ENCODE measurements at places on chromosomes 13 and 19.
A peak's percentile ranks its signal among the peaks of the same experiment; 100 is the strongest.

GRCh38 chr19:16605553-16605994 lies 22.4 kb downstream of the MED26 start:
- no peak for DNase-seq

- no peak for DNase-seq
Observed at GRCh38 chr19:16920816-16921529, 32.2 kb downstream of the F2RL3 start.

DNA sequence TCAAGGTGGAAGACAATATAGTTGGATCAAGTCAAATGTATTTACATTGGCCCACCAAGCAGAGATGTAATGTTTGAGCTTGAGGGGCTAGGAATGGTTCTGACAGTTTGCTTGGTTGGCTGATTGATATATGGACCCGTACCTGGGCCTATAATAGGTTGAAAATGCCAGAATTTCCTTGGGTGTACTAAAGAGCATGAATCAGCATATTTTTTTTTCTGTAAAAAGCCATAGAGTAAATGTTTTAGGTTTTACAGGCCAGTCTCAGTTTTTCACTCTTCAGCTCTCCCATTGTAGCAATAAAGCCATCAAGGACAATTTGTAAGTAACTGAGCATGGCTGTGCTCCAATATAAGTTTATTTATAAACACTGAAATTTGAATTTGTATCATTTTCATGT lies 26.9 kb downstream of the FXYD5 start:
- no peak for DNase-seq

DNA sequence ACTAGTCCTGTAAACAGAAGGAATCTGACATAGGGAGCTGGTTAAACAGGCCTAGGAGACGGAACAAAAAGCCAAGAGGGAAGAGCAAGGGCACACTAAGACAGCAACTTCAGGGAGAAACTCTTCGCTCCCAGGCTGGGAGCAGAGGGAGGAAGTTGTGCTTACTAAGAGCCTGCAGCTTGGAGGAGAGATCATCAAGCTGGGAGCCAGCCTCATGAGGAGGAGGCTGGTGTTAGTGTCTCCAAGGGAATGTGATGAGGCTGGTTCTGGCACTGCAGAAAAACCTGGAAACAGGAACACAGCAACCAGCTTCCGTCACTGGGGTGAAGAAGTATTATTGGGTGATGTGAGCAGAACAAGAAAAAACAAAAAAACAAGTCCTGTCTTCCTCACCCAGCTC lies 1027.3 kb downstream of the UQCRFS1 start:
- no peak for DNase-seq

GRCh38 chr13:21837288-21837687 lies 166.4 kb downstream of the FGF9 start:
- no peak for DNase-seq

DNA sequence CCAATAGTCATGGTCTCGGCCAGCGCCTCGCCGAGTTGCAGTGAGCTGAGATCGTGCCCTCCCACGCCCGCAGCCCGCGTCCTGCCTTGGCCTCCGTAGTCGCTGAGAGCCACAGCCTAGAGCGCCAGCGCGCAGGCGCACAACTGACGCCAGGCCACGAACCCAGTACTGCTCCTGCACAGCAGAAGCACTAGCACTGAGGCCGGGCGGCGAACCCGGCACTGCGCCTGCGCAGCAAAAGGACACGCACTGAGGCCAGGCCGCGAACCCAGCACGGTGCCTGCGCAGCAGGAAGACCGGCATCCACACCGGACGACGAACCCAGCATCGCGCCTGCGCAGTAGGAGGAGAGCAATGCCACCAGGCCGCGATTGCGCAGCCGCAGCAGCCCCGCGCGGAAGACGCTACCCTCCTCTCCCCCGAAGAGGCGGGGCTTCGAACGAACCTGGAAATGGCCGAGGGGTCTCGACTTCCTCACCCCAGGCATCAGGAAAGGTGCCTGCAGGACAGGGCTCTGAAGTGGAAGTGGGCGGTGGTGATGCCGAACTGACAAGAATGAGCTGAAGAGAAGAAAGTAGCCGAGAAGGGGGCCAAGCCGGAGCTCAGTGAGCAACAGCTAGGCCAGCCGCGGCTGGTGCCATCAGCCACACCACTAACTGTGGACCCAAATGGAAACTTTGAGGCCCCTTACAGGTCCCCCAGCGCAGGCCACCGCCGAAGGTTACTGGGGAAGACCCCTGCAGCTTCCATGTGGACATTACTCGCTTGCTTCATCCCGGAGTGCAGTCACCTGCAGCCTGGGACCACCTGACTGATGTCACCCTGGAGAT lies 7.5 kb downstream of the F10 start:
- DNase-seq, result no peak

DNA sequence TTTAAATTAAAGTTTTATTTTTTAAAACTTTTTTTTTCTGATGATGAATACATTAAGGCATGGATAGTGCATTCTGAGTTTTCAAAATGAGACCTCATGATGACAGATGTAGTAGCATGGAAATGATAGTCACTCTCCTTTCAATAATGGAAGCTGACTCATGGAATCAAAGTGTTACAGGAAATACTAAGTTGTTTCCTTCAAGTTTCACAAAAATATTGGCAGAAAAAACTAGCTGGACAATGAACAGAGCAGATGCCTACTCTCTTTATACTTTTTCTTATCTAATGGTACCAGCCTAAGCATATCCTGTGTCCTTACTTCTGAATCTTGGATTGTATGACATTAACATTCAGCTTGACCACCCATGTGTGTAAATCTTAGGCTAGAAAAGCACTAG lies 1337.3 kb downstream of the PCDH9 start:
- DNase-seq, result no peak

DNA sequence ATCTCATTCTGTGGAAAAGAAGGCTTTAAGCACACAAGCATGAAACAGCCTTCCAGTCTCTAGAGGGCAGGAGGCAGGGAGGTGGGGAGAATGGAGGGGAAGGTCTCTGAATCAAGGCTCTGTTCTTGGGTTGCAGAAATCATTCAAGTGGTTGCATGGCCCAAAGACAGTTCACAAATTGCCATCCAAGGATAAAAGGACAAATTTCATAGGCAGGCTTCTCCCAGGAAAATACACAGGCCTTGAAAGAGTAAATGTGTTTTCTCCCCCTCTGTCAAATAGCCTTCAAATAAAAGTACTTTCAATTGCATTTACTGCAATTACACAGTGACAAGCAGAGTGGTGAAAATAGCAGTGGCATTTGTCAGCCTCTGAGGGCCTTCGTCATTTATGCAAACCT lies 450.8 kb downstream of the DCT start:
- no peak for DNase-seq

DNA sequence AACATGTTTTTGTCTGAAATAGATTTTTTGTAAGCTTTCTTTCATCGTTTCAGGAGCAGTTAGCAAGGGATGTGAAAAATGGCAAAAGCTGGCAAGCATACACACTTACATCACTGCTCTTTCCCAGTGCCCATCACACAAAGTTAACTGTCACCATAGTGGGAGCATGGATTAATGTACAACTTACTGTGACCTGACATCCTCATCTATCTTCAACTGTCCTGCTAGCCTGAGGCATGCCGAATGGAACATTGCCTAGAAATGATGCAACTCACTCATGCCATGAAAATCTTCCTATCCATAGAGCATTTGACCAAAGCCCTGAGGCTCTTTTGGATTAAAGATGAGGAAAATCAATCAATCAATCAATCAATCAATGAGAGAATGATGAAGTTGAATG lies 491.7 kb upstream of the SLC10A2 start:
- no peak for DNase-seq

DNA sequence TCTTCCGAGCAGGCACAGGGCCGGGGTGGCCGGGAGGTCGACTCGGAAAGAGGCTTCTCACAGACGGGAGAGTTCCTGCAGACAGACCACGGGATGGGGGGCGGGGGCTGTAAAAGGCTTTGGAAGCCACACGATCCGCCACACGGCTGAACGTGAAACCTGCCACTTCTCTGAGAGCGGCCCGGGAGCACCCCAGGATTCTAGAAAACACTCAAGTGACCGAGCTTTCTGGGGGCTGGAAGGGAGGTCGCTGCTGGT lies 15.6 kb upstream of the SLC39A3 start:
- no peak for DNase-seq

DNA sequence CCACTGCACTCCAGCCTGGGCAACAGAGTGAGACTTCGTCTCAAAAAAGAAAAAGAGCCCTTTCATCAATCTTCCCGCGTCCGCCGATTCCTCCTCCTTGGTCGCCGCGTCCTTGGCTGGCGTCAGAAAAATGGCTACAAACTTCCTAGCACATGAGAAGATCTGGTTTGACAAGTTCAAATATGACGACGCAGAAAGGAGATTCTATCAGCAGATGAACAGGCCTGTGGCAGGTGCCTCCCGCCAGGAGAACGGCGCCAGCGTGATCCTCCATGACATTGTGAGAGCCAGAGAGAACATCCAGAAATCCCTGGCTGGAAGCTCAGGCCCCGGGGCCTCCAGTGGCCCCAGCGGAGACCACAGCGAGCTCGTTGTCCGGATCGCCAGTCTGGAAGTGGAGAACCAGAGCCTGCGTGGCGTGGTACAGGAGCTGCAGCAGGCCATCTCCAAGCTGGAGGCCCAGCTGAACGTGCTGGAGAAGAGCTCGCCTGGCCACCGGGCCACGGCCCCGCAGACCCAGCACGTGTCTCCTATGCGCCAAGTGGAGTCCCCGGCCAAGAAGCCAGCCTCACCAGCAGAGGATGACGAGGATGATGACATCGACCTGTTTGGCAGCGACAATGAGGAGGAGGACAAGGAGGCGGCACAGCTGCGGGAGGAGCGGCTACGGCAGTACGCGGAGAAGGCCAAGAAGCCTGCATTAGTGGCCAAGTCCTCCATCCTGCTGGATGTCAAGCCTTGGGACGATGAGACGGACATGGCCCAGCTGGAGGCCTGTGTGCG lies 2.1 kb upstream of the MISP3 start:
- no peak for DNase-seq

DNA sequence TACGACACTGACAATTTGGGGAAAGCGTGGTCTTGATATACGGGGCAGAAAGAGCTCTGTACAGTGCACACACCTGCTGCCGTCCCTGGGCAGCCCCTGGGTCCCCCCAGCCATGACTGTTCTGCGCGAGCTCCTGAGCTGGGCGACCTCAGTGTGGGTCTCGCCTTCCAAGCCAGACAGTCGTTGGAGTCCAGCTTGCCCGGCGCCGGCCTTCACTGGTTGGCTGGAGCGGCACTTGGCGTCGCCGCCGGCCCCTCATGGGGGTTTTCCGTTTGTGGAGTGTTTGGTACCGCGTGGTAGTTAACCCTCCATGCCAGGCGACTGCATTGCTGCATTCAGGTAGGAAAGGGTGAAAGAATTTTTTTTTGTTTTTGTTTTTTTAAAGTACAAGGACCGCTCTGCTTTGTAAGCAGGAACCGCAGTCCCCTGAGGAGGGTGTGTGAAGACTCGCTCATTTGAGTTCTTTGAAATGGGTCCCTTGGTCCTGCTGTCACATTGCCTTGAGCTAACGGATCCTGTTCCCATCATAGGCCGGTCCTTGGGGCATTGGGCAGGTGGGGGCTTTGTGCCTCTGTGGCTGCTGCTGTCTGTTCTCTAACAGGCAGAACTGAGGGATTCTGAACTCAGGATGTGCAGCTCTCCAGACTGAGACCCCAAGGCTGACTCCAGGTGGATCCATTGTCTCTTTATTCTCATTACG lies 10.8 kb upstream of the RPS15 start:
- DNase-seq, result no peak

- DNase-seq, result no peak
Observed at GRCh38 chr13:41938918-41939317, 22.0 kb downstream of the VWA8 start.

DNA sequence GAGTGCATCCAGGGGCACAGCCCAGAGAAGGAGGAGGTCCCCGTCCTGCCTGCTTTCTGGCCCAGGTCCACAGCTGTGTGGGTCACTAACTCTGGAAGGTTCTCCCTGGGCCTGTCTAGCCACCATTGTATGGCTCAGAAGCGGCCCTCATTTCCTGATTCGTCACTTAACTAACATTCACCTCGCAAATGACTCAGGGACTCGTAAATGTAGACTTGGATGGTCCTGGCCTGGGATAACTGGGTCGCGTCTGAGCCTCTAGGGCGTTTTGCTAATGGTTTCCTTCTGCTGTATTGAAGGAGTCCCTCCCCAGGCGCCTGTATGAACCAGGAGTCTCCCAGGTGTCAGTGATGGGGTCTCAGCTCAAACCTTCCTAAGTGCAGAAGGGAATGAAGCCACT lies 162.8 kb downstream of the ZNF536 start:
- no peak for DNase-seq

DNA sequence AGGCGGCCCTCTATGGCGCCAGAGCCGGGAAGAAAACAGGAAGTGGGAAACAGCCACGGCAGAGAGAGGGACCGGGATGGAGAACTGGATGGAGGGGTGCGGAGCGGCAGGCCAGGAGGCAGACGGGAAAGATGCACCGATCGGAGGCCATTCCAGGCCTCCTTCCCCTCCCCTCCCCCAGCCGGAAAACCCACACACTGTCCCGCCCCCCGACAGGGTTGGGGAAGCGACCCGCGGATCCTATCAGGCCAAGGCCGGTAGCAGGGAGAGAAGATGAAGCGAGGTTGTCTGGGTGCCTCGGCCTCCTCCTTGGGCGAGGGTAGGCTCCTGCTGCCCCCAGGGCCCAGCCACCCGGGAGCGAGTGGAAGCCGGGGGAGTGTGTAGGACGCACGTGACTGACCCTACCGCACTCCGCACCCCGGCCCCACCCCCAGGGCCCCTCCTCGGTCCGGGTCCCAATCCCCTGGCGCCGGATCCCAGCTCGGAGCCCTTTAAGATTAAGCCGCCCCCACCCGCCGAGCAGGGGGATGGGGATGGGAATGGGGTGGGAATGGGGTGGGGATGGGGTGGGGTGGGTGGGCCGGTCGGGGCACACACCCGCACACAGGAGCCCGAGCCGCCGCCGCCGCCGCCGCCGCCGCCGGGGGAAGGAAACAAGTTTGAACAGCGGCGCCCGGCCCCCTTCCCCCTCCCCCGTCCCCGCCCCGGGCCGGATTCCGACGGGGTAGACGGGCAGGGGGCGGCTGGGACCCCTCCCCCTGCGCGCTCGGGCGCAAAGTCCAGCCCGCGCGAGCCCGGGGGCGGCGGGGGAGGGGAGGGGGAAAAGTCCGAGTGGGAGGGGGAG lies 1.5 kb downstream of the ERF start:
- peak; percentile 64 for DNase-seq

DNA sequence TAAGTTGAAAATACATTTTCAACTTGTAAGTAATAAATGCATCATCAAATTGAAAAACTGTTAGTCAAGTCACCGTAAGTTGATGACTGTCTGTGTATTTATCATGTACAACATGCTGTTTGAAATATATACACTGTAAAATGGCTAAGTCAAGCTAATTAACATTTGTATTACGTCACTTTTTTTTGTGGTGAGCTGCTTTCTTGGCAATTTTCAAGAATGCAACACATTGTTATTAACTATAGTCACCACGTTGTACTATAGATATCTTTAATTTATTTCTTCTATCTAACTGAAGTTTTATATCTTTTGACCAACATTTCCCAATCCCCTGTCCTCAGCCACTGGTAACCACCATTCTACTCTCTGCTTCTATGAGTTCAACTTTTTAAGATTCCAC lies 57.0 kb downstream of the RBM26 start:
- no peak for DNase-seq

GRCh38 chr19:6535558-6536137 lies 4.8 kb downstream of the TNFSF9 start:
- no peak for DNase-seq

- DNase-seq, result no peak
Observed at GRCh38 chr19:55593096-55593772, 6.1 kb downstream of the FIZ1 start.

- no peak for DNase-seq
Observed at GRCh38 chr13:103007427-103007762, 58.8 kb downstream of the SLC10A2 start.

All from hindlimb muscle (tissue), 1 donor.